Left renal pelvis (tissue), 4 donors: ENCODE measurements at places on chromosomes 16 and 17. TPM values are rescaled to one million over a fixed set of nuclear protein-coding genes. Genes with fewer than 3 reads are reported as not detected.

GRCh38 chr17:63222655-63223054, 223.5 kb downstream of the CYB561 start:
- DNase-seq: no peak

GRCh38 chr17:61478790-61479492, 26.7 kb downstream of the TBX4 start:
- no peak for DNase-seq

DNA sequence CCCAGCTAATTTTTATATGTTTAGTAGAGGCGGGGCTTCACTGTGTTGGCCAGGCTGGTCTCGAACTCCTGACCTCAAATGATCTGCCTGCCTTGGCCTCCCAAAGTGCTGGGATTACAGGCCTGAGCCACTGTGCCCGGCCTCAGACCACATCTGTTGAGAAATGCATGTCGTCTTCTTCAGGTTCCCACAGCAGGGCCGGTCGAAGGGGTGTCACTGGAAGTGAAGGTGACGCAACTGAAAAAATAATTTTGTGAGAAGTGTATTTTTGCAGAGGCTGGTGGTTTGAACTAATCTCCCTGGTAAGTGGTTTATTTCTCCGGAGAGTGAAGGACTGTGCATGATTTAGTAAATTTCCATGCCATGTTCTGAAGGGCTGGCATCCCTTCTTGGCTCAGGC, 33.4 kb upstream of the IL34 start:
- DNase-seq: no peak

The TLCD3A gene
- polyA plus RNA-seq: 24.4 TPM

- DNase-seq: no peak
Observed at GRCh38 chr17:44842748-44843147, 4.9 kb upstream of the HIGD1B start.

GRCh38 chr17:79109584-79109983, 35.0 kb downstream of the ENGASE start:
- DNase-seq: no peak

DNA sequence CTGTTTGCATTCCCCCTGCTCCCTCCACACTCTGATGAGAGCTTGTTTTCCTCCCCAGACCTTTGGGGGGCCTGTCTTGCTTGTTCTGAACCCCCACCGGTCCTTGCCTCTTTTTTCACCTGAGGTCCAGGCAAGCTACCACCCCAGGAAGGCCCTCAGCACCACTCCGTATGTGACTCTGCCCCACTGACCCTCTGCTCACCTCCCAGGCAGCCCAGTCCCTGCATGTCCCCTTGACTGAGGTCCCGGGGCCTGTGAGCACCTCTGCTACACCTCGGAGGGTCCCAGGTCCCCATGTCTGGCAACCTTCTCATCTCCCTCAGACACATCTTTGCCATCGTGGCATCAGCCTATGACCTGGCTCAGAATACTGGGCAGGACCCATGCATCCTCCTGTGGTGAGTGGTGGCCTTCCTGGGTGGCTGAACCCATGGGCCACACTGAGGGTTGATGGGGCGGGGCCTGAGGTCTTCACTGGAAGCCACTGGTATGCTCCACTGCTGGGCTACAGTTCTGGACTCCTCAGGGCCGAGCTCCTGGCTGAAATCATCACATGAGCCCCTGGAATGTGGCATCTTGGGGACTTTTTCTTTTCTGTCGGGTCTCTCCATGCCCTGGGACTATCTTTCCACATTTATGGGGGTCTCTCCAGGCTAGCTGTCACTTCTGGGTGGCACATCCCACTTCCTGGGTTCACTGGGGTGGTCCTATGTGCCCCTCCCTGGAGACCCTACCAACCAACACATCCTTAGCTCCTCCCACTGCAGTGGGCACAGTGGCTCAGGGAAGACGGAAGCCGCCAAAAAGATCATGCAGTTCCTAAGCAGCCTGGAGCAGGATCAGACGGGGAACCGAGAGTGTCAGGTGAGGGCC, 3.5 kb downstream of the MYO15B start:
- DNase-seq: no peak

- no peak for DNase-seq
Observed at GRCh38 chr17:74691151-74691550, 21.6 kb downstream of the CD300LF start.

DNA sequence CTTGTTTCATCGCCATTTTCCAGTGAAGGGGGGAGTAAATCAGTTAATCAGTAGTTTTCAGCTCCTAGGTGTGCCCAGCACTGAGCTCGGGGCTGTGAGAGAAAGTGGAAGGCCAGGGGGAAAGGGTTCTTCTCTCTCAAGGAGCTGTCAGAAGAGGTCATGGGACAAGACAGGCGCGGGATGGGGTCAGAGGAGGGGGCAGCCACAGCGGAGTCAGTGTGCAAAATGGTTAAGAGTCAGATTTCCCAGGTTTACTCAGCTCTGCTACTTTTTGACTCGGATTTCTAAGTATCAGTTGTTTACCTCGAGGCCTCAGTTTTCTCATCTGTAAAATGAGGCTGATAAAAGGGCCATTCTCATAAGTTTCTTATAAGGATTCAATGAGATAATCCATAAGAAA, 4.3 kb upstream of the XYLT1 start:
- no peak for DNase-seq

The KRTAP9-4 gene
- not detected for polyA plus RNA-seq

- no peak for DNase-seq
Observed at GRCh38 chr16:4536391-4537106, 2.0 kb downstream of the CDIP1 start.

The GRB7 gene
- 2.7 TPM for polyA plus RNA-seq

The CES5A gene
- 0.11 TPM for polyA plus RNA-seq

DNA sequence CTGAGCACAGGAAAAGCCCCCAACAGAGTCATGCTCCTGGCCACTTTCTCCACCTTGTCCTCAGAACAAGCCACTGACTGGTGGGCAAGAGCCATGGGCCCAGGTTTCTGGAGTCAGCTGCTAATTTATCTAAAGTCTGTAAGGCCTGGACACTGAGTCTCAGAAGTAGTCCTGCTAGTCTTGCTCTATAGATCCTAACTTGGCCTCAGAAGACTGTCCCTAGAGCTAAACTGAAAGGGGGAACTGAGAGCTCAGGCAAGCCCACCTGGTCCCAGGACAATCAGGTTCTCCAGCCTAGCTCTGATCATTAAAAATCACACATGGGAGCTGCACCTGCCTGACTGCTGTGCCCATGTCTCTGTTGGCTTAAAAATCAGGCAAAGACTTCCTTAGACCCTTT, 485.8 kb downstream of the SLC39A11 start:
- DNase-seq: no peak

The PIRT gene
- 0.08 TPM for polyA plus RNA-seq

DNA sequence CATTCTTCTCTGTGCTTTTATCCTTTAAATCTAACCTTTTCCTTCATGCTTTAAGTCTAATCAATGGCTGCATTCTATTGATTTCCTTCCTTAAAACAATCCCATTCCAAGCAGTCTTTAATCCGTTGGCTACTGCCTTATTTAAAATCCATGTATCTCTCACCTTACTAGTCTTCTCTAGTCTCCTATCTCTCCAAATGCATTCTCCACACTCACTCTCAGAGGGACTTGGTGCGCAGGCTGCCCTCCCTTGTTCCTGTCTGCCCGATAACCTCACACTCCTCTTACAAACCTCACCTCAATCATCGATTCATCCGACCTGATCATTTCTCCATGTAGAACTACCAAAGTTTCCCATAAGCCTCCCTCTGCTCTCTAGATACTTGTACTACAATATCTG, 23.1 kb downstream of the PSMD12 start:
- DNase-seq: no peak

The TBC1D3 gene
- not detected for polyA plus RNA-seq

The RNF222 gene
- 0.12 TPM for polyA plus RNA-seq

- no peak for DNase-seq
Observed at GRCh38 chr16:89711601-89712273, 9.0 kb downstream of the VPS9D1 start.

GRCh38 chr16:5001571-5001970, 32.2 kb downstream of the NAGPA start:
- no peak for DNase-seq

The CCL8 gene
- polyA plus RNA-seq: 0.39 TPM

DNA sequence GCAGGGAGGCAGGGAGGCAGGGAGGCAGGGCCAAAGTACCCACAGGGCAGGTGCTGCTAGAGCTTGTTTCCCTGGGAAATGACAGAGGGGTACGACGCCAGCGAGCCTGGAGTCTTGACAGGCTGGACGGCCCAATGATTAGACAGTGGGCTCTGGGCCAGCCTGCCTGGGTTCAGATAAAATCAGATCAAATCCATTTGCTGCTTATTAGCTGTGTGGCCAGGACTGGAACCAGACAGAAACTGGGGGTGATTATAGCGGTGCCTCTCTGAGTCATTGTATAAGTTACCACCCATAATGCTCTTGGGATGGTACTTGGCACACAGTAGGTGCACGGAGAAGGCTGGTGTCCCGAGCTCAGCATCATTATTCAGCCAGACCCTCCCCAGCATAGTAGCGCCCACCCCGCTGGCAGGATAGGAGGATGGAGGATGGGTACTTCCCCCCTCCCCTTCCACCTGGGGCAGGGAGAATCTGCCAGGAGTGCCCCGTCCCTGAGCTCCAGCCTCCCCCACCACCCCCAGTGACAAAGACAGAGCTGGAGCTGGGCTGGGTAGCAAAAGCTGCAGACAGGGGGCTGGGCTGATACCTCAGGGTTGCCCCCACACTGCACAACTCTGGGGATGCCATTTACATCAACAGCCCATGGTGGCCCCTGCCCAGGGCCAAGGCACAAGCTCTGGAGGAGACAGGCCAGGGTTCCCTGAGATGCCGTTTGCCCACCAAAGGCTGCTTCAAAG, 77.6 kb upstream of the TNRC6C start:
- DNase-seq: no peak

DNA sequence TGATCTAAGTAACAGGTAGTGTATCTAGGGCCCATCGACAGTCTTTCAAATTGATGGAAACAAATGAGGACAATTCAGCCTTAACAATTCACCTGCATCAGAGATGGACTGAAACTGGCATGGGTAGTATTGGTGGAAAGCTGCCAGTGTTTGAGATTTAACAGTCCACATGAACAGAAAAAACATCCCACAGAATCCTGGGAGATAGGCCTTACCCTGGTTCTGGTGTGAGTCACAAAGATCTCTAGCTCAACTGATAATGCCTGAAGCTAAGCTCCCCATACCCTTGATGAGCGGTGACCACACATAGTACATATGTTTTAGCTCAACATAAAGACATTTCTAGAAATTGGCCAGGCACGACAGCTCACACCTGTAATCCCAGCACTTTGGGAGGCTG, 21.9 kb downstream of the CRK start:
- no peak for DNase-seq

- no peak for DNase-seq
Observed at GRCh38 chr16:87538160-87538559, 45.3 kb upstream of the ZCCHC14 start.

The PRDM7 gene
- 0.36 TPM for polyA plus RNA-seq

DNA sequence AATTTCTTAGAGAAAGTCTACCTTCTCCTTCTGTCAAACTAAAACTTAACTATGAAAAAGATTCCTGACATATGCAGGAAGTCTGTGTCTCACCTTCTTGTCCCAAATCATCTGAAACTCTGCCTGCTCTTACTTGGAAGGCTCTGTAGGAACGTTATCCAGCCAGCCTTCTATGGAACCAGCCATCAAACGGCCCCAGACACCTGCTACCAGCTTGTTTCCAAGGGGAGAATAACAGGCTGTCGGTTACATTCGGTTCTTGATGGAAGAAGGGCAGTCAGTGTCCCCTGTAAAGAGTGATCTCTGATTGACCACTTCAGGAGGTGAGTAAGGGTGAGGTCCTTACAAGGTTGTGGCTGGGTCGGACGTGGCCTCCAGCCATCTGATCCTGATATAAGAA, 1.7 kb downstream of the ADAMTS18 start:
- DNase-seq: no peak

The UMOD gene
- 172 TPM for polyA plus RNA-seq

DNA sequence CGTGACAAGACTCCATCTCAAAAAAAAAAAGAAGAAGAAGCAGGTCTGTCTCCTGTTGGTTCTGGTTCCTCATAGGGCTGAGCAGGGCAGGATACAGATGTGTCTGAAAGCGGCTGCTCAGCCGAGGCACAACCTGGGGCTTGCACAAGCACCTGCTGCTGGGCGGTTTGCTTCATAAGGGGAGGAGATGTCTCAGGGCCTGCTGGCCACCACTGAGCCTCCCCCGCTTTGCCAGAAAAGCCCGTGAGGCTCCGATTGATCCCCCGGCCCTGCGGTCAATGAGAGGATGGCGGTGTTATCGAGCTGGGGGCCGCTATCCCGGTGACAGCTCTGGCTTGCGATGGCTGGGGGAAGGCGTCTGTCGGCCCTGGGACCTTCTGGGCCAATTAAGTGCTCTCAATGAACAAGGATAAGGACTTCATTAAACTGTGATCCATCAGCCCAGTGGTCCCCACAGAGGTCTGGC, 162.0 kb downstream of the SDK2 start:
- DNase-seq: no peak

DNA sequence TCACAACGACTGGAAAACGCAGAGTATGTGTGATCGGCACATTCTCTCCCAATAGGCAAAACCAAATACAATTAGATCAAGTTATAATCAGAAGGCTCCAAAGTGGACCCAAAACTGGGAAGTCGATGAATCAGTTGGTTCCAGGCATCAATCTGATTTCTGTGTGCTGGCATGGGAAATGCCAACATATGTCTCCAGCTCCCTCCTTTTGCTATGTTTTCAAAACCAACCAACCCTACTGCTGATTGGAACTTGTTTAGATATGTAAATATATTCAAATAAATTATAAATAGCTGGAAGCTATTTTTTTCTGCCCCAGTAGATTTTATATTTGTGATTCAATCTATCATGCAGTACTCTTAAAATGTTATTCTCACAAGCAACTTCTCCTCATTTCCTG, 284.2 kb downstream of the HS3ST3B1 start:
- no peak for DNase-seq

DNA sequence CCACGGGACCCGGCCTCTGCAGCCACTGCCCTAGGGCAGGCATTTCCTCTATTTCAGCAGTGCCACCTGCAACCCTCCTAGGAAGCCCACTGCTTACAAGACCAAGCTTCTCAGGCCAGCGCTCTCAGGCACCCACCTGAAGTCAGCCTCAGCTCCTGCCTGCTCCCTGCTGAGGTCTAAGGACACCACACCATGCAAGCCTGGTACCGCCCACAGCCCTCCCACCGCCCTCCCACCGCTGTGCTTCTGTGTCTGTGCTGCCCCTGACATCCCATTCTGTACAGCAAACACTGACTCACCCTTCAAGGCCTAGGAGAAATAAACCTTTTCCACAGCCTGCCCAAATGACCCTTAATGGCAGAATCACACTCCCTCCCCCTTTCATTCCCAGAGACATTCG, 6.3 kb downstream of the CLUH start:
- no peak for DNase-seq

The TP53TG3 gene
- not detected for polyA plus RNA-seq
